ENCODE measurements at places on chromosomes 12 and 14.

DNA sequence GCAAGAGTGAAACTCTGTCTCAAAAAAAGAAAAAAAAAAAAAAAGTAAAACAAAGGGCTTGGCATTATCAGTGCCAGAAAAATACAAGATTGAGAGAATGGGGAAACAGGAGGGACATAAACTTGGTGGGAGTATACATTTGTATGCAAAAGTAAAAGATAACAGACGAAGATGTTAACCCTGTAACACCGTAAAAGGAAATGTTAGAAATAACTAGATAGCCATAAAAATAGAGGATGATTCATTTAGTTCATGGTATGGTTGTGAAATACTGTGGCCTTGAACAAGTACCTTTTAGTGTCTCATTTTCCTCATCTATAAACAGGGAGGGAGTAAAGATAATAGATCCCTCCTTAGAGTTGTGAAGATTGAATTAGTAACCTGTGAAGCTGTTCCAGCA lies 33.3 kb downstream of the ATP2A2 start:
- DNase-seq = no peak

- DNase-seq = no peak
Observed at GRCh38 chr12:5489760-5490406, 58.0 kb downstream of the NTF3 start.

DNA sequence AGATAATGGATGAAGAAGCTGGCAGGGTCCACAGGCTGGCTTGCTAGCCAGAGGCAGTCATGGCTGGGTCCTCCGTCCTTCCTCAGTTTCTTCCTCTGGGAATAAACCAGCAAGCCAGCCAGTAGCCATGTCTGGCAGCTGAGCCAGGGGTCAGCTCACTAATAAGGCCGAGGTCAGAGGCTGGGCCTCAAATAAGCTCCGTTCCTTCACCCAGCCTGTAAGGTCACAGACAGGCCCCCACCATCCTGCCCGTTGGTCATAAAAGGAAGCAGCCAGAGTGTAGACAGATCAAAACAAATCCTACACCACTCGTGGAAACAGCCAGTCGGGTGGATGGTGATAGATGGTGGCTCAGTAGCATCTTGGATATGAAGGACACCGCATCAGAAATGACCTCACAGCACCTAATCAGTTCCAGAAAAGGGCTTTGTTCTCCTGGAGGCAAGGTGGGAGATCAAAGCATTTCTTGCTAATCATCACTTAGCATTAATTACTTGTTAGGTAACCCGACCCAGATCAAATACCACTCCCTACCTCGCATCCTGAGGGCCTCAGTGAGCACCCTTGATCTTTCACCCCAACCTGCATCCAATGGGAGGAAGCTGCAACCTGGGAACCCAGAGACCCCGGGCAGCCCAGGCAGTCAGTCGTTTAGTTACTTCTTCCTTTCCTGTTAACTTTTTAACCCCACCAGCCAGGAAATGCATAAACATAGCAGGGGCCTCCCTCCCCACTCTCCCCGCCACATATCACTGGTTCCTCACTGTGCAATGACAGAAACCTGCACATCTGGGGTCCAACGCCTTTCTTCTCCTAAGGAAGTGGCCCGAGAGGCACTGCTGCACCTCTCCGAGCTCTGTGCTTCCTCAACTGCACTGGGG lies 90.2 kb downstream of the KDM2B start:
- no peak for DNase-seq

DNA sequence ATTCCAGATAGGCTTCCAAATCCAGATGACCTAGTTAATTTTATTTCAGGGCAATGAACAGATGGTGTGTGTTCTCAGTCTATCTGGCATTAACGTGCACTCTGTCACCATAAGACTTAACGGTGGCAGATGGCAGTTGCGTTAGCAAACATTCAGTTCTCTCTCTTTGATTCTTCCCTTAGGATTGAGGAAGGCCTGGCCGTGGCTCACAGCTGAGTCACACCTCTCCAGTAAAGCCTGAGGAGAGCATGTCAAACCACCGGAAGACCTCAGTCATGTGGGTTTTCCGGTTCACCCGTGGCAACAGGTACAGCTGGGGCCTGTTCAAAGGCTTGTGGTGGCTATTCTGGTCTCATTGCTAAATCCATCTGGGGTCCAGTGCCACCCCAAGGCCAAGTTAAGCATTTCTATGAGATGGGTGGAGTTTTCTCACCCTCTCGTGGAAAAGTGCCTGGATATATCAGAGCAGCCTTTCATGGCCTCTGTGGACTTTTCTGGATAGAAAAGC lies 545.1 kb upstream of the ATP2B1 start:
- peak; percentile 7 for DNase-seq

GRCh38 chr12:2149091-2149490 lies 96.3 kb downstream of the CACNA1C start:
- no peak for DNase-seq

DNA sequence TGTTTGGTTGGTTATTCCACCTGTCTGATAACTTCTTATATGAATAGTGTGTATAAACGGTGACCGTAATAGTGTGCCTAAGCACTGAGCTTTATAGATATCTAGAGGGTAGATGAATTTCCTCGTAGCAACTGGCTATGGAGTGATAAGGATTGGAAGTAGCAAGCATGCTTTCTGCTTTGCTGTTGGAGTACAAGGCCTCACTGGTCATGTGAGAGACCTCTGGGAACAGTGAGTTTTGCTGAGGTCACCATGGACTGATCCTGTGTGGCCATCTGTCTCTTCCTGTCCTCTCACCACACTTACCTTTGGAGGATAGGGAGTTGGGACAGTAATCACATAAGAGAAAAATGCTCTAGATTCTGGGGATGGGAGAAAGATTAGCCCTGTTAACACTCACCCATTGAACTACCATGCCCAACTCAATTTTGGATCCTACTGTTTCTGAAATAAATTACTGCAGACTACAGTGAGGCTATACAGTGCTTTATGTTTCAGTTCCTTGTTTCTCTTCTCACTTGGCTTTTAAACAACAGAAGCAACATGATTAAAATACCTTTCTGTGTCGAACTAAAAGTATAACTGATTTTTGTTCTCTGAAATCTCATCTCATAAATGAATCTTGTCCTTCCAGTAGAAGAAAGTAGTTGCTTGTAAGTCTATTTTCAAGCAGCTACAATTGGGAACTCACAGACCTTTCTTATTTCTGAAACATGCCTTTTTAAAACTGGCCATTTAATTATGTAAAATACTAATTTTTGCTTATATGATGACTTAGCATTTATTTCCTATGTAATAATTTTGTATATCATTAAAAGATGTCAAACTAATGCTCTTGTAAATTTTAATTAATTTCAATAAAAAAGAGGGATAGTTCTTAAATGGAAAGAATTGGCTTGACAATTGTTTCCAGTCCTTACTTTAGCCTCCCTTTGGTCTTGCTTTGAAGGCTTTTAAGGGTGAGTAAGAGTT lies 8.3 kb downstream of the TMX1 start:
- no peak for DNase-seq

DNA sequence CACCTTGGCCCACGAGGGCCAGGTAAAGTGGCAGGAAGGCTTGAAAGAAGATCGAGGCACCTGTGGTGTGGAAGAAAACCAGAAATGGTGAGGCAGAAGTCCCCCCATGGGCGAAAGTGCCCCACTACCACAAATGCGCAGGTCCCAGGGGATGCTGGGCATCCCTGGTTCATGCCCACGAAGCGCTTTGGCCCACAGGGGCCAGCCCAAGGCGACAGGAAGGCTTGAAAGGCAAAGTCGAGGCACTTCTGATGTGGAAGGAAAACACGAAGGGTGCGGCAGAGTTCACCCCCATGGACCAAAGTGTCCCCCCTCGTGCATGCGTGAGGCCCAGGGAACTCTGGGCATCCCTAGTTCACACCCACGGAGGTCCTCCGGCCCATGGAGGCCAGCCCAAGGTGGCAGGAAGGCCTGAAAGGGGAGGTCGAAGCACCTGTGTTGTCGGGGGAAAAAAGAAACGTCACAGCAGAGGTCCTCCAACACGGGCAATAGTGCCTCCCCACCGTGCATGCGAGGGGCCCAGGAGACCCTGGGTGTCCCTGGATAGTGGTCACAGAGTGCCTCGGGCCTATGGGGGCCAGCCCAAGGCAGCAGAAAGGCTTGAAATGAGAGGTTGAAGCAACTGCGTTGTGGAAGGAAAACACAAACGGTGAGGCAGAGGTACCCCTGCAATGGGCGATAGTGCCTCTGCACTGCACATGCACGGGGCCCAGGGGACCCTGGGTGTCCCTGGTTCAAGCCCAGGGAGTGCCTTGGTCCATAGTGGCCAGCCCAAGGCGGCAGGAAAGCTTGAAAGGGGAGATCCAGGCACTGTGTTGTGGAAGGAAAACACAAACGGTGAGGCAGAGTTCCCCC lies 373.9 kb downstream of the ALG10 start:
- no peak for DNase-seq

Measured in activated T-helper 9 cell treated with anti-CD3 and anti-CD28 coated beads, Interleukin-2, amount 50 U/mL, for 16 hours (primary cell).